GM12878 (cell line): ENCODE measurements at places on chromosomes 11 and 22.

DNA sequence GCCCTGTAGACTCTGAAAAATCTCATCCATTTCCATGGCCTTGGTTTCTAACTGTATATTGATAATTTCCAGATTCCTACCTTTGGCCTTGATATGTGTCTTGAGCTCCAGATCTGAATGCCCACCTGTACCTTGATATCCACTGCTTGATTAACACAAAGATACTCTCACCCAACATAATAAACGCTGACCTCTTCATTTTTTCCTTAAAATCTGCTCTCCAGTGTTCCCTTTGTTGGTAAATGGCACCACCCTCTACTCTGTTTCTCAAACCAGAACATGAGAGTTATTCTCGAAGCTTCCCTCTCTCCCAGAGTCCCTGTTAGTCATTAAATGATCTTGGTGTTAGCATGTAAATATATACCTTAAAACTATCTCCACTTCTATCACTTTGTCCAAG, 13.4 kb downstream of the TUG1 start:
- DNase-seq, result no peak

GRCh38 chr11:94139416-94139815, 10.8 kb downstream of the PANX1 start:
- DNase-seq, result no peak

- DNase-seq, result no peak
Observed at GRCh38 chr11:74577624-74578396, 14.6 kb upstream of the POLD3 start.

DNA sequence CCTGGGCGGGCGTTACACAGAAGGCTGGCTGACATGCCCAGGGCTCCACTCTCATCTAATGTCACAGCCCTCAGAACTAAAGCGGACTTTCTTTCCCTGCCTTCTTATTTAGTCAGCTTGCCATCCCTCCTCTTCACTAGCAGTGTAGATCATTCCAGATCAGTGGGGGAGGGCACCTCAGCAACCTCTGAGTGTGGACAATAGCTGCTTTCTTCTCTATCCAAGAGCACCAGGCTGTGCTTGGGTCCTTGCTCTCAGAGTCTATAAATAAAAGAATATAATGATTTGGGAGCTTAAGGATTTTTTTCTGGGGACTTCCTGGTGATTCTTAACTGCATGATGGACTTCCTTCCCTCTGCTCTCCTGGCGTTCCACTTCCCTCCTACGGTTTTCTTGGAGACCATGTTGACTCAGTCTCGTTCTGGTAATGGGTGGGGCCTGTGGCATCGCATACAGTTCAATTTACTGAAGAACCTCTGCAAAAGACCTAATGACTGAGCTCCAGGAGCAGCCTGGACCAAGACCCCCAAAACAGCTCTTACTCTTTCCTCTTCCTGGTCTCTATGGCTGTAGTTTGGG, 2.9 kb upstream of the HMBS start:
- DNase-seq, result no peak

DNA sequence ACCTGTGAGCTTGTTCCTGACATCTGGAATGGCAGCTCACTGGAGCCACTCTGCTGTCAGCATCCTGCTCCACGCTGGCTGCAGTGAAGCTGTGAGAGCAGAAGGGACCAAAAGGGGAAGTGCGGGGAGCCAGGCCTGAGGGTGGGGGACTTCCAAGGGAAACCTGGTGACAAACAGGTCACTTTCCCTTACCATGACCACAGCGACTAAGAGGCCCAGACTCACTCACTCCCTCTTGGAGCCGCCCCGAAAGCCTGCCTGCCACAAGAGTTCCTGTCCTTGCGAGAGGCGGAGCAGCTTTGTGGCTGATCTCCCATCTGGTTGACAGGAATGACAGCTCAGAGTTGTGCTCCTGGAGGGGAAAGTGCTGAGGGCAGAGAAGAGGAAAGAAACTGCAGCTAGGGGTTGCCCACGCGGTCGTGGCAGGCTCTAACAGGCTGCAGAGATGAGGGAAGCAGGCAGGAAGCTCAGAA, 183.8 kb upstream of the NTM start:
- peak; percentile 72 for DNase-seq

- no peak for DNase-seq
Observed at GRCh38 chr11:17887779-17888178, 125.1 kb downstream of the SERGEF start.

DNA sequence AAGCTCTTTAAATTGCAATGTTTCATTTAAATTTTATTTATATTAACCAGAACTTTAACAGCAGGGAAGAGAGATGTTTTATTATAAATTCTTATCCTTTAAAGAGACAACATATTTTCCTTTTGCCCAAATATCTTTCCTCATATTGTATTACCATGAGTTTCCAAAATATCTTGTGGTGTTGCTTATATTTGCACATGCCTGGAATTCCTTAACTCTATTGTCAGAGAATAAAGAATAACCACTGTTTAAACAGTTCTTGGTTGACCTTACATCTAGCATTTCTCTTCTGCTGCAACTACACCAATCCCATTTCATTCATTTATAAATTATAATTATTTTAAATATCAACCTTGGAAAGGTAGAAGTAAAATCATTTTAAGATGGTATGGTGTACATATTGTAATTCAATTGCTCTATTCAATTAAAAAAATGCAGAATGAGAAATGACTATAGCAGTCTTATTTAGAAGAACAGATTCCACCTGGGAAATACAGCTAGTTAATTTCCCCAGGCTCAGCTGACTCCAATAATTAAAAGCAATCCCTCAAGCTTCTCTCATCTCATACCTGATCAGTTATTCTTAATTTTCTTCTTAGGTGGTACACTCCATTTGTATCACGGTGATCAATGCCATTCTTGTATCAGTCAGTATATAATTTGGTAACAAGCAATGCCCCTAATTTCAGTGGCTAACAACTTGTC, 923.3 kb downstream of the KCNA4 start:
- DNase-seq, result no peak

GRCh38 chr11:131904756-131905155, 534.3 kb downstream of the NTM start:
- no peak for DNase-seq

- DNase-seq, result no peak
Observed at GRCh38 chr11:78327945-78328344, 89.7 kb downstream of the GAB2 start.

- no peak for DNase-seq
Observed at GRCh38 chr11:112523951-112524350, 263.3 kb upstream of the PLET1 start.

GRCh38 chr11:11427542-11427941, 74.5 kb upstream of the CSNK2A3 start:
- no peak for DNase-seq

DNA sequence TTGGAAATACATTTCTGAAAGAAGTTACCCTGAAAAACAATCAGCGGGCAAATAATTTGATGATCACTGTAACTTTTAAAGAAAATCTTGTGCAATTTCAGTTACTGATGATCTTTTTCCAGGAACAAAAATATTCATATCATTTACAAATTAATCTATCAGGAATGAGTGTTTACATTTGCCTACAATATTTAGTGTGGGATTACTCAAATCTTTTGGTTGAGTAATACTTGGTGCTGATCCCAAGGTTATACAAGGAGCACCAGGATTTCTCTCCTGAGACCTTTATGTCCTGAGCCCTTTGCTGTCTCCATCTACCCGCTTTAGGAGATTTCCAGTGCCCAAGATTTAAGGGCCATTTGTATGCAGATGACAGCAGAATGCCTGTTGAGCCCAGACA, 116.1 kb downstream of the ATXN10 start:
- DNase-seq, result no peak

DNA sequence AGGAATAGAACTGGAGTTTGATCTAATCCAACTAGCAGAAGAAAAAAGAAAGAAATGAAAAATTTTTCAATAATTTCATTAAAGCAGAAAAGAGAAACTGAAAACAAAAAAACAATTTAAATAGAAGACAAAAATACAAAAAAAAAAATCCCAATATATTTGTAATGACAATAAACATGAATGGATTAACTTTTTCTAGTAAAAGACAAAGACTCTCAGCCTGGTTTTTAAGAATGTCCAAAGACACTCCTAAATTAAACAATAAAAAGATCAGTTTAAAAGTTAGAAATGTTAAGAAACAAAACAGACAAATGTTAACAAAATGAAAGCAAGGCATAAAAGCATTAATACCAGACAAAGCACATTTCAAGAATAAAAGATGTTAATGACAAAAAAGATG, 50.3 kb upstream of the ME3 start:
- no peak for DNase-seq

GRCh38 chr11:22151649-22152197, 41.2 kb upstream of the ANO5 start:
- no peak for DNase-seq

GRCh38 chr11:63621071-63621470, 6.8 kb upstream of the PLAAT3 start:
- DNase-seq, result no peak
